ENCODE measurements at places on chromosomes 1 and 21. TPM values are rescaled to one million over a fixed set of nuclear protein-coding genes. Genes with fewer than 3 reads are reported as not detected.
A peak's percentile ranks its signal among the peaks of the same experiment; 100 is the strongest.

The ATP5PB gene
- 118 TPM for total RNA-seq

DNA sequence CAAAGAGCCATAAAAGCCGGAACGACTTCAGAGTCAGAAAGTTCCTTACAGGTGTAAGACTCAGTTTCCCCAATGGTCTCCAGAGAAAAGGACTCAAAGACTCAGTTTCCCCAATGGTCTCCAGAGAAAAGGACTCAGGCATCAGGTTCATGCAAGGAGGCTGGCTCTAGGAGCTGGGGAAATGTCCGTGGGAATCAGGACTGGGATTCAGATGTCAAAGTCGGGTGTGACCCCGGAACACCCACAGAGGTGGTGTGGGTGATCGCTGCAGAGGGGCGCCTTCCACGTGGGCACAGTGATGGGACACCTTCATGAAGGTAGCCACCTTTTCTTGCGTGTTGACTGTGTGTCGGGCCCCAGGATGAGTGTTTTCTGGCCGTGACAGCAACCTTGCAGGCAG lies 340.8 kb downstream of the NPHP4 start:
- DNase-seq = no peak

DNA sequence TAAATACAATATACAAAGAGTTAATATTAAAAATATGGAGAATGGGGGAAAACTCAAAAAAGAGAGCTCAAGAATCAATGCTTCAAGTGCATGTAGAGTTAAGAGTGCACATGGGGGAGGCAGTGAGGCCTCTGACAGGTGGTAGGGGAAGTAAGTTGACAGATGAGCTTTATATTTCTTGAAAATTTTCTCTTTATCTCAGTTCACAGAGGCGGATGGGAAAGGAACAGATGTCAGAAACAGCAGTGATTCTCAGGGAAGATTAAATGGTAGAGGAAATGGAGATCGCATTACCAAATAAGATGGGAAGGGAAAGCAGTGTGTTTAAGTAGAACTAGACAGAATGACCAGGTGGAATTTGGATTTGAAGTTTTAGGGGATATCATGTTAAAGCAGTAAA lies 200.1 kb upstream of the C1orf105 start:
- no peak for DNase-seq

GRCh38 chr21:43772425-43772821 lies 3.7 kb downstream of the CSTB start:
- no peak for DNase-seq

DNA sequence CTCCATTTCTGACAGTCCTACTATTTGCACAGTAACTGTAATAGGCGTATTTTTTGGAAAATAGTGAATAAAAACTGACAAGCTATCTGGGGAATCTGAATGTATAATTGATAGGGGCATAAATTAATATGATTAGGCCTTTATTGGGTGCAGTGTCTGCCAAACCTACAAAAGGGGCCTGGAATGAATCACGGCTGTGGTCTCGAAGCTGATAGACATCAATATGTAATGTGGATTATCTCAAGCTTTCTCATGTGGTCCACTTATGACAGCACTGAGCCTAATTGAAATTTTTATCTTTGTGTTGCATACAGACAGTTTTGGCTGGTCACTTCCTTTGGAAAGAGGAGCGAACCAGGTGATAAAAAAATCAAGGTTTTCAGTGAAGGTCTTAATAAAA lies 450.4 kb downstream of the GPATCH2 start:
- DNase-seq = no peak

The GSTM3 gene
- 15.3 TPM for total RNA-seq

- DNase-seq = no peak
Measured at GRCh38 chr1:209743145-209743482, 12.7 kb upstream of the TRAF3IP3 start.

DNA sequence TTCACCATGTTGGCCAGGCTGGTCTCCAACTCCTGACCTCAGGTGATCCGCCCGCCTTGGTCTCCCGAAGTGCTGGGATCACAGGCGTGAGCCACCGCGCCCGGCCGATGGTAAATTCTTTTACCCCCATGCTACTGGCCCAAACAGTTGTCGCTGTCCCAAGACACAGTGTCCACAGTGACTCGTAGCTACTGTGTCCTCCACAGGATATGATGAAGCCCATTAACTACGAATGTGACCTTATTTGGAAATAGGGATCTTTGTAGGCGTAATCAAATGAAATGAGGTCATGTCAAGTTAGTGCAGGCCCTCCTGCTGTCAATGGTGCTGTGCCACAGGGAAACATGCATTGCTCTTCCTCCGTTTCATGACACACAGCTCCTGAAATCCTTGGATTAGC lies 8.5 kb downstream of the FNDC10 start:
- no peak for DNase-seq

DNA sequence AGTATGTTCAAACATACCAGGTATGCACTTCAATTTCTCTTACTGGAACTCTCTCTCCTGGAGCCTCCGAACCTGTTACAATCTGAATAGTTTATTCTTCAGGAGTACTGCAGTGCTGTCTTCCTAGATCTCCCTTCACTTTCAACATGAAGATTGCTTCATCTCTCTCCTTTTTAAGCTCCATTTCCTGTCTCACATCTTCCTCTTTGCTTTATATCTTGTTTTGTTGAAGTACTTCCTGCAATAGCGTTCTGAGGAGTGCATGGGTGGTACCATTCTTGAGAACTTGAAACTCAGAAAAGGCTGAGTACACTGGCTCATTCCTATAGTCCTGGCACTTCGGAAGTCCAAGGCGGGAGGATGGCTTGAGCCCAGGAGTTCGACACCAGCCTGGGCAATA lies 15.7 kb upstream of the C1orf146 start:
- DNase-seq = no peak

- DNase-seq = no peak
Measured at GRCh38 chr1:97849345-97850340, 71.2 kb downstream of the DPYD start.

GRCh38 chr1:46532498-46533178 lies 18.8 kb downstream of the KNCN start:
- DNase-seq = peak; percentile 55

DNA sequence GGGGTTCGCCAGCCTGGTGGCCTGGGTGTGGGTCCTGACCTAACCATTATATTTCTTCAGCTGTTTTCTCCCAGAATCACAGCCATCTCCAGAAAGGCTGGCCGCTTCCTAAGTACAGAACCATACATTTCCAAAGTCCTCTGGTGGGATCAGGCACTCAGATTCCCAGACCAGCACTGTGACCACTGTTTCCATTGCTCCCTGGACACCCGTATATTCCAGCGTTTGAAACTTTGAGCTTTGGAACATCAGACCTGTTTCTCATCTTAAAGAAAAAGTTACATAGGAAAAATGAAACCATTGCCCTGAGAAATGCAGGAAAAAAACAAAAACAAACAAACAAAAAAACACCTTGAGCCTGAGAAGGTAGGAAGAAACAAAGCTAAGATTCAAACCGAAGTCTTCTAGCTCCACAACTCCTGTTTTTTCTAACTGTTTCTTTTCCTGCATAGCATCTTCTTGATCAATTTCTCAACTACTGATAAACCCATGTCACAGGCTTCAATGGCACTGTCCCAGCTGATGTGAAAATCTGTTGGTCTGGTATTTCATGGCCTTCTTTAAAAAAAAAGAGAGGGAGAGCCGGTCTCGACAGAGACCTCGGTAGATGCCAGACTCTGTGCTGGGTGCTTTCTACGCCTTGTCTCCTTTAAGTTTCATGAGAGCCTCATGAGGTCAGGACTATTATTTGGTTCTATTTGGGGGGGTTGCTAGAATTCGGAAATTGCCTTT lies 221.3 kb downstream of the TOMM20 start:
- no peak for DNase-seq

DNA sequence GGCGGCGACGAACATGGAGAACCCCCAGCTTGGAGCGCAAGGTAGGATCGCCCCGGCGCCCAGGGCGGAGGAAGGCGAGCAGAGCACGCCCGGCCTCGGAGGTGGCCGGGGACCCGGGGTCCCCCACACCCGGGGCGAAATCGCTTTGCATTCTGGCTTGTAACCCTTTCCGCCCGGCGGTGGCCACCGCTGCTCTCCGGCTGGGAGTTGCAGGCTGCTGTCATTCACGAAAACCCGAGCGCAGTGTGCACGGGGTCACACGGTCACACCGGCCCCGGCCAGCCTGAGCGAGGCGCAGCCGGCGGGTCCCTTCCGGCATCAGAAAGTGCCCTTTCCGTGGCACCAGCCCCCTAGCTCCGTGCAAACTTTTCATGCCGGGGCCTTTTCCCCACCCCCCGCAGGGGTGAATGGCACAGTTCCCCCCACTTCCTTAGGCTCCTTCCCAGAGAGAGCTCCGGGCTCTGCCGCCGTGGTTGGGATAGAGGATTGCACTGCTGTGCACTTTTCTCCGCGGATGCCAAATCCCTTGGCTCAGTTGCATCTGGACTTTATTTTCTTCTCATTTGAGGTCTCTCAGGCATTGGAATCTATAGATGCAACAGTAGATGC lies 802 bp downstream of the KAZN start:
- no peak for DNase-seq

- no peak for DNase-seq
Measured at GRCh38 chr1:217703326-217703725, 72.2 kb downstream of the SPATA17 start.

GRCh38 chr1:223820971-223821370 lies 24.8 kb downstream of the TP53BP2 start:
- no peak for DNase-seq

DNA sequence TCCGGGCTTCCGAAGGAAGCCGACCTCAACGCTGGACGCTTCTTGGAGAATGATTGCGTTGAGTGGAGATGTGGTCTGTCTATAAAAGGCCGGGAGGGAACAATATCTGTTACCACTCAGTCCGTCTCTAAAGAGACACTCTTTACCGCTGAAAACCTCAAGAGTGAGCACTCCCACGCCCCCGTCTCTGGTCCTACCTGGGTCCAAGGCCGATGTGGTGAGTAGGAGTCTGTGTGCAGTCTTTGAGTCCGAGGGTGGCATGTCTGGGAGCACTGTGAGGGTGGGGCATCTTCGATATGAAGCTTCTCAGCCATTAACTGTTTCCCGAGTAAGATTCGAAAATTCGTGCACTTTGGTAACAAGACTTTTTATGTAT lies 576 bp downstream of the ZFP69 start:
- peak; percentile 1 for DNase-seq

The CD1B gene
- total RNA-seq = not detected

The KIAA0040 gene
- 60.0 TPM for total RNA-seq

GRCh38 chr1:50705041-50705440 lies 255.0 kb downstream of the FAF1 start:
- DNase-seq = no peak

Data from T-cell (primary cell).